ENCODE measurements at places on chromosomes 12 and 14.

GRCh38 chr12:19847294-19848059, 408.2 kb downstream of the AEBP2 start:
- DNase-seq, result no peak

DNA sequence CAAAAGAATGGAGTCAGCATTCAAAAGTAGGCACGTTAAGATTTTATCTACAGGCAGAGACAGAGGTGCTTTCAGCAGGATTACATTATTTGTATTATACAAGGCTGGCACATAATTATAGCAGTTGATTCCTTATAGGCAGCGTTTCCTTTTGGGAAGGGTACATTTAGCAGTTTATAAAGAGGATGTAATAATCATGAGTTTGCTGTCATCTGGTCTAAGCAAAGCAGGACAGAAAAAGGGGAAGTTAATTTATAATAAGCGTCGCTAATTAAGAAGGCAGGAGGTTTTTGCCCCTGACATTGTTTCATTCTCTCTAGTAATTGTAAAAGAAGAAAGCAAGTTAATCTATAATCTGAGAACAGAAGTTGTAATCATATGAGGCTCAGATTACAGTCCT, 259.9 kb upstream of the MDGA2 start:
- DNase-seq, result no peak

GRCh38 chr12:25322351-25322750, 71.6 kb upstream of the KRAS start:
- no peak for DNase-seq

DNA sequence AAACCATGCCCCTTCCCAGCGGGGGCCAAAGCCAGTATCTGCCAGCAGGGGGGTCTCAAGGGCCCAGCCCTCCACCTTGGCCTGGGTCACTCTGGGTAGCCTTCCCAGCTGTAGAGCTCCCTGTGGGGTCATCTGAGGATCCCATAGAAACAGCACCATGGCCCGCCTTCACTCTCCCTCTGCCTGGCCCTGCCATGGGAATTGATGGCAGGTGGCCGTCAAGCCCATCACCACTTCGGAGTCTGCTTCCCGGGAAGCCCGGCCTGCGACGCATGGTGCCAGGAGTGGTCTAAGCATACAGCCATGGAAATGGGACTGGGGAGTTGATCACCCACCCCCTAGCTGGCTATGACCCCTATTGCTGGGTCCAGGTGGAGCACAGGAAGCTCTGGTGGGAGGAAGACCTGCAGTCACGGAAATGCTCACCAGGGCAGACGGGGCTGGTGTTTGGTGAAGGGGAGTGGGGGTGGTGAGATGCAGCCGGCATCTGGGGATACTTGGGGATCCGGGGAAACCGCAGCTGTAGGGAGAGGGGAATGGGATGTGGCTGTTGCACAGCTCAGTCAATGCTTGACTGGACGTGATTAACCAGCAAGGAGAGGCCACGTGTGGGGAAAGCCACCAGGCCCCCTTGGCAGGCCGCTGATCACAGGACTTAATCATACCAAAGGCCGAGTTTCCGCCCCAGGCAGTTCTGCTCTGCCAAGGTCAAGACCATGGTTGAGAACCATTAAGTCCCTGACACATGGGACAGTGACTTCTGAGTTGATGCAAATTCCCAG, 52.2 kb upstream of the DIO3 start:
- no peak for DNase-seq

GRCh38 chr12:84825149-84825548, 87.5 kb downstream of the SLC6A15 start:
- no peak for DNase-seq

GRCh38 chr14:102675396-102675795, 82.9 kb downstream of the RCOR1 start:
- DNase-seq, result no peak

DNA sequence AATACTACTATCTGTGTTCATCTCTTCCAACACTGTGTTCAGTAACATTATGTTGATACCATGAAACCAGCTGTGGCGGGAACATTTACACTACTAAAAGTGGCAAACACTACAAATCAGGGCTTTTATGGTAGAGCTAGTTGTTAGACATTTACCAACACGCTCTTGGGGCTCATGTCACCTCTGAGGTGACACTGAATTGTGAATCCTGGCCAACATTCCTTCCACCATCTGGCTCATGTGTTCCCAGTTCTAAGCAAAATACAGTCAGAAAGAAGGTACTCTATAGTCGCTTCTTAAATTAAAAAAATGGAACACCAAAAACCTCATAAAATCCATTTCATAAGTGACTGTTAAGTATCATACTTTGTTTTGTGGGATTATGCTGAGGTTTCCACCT, 436.6 kb downstream of the FUT8 start:
- no peak for DNase-seq

DNA sequence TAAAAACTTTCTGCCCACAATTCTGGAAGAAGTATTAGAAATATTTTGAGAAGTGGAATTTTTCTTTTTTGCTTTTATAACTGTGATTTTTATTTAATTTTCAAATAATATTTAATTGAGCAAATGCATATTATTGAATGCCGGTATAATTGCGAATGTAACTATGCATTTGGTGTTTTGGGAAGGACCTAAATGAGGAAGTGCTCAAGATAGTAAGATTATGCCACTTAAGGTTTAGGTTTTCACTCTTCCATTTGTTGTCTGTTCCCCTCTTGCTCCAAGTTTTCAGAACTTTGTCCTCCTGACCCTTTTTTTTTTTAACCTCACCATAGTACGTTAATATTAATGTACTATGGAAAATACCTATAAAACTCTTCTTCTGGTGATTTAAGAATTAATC, 85.8 kb downstream of the KIAA0586 start:
- DNase-seq, result no peak

GRCh38 chr12:7064516-7064915, 4.0 kb downstream of the C1S start:
- DNase-seq, result no peak

- DNase-seq, result no peak
Measured at GRCh38 chr12:24359418-24359817, 409.9 kb upstream of the SOX5 start.

GRCh38 chr12:26396402-26396801, 201.0 kb downstream of the SSPN start:
- no peak for DNase-seq

- DNase-seq, result peak; percentile 72
Measured at GRCh38 chr14:106694638-106695393, 1168.4 kb downstream of the TMEM121 start.

DNA sequence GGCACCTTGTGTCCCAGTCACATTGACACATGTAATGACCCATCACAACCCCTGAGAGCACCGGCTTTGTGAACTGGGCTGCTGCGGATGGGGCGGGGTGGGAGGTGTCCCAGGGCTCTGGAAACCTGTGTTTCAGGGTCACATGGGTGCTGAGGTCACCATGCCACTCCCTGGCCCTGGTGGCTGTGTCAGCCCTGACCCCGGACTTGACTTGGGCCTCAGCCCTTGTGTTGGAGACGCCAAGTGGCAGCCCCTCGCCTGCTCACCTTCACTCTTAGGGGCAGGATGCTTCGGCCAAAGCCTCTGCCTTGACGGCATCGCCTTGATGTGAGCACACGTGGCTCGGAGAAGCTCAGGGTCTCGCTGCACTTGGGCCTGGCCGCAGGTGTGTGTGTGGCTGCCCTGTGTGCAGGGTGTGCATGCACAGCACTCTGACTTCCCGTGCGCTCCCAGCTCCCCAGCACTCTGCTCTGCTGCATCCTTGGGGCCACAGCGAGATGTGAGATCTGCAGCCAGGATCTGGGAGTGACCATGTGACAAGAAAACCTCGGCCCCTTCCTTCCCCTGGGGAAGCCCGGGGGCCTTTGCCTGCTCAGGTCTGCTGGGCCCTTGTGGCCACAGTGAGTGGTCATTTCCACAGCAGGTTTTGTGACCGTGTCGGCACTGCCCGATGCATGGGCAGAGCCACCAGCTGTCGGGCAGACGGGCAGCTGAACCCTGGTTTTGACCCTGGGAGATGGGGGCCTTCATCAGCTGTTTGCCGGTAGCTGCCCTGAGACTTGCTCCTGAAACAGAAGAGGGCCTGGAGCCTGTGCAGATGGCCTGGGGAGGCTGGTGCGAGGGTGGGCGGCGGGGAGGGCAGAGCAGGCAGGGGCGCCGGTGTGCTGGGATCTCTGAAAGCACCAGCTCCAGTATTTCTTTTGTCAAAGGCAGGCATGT, 167.4 kb downstream of the KIF26A start:
- no peak for DNase-seq

DNA sequence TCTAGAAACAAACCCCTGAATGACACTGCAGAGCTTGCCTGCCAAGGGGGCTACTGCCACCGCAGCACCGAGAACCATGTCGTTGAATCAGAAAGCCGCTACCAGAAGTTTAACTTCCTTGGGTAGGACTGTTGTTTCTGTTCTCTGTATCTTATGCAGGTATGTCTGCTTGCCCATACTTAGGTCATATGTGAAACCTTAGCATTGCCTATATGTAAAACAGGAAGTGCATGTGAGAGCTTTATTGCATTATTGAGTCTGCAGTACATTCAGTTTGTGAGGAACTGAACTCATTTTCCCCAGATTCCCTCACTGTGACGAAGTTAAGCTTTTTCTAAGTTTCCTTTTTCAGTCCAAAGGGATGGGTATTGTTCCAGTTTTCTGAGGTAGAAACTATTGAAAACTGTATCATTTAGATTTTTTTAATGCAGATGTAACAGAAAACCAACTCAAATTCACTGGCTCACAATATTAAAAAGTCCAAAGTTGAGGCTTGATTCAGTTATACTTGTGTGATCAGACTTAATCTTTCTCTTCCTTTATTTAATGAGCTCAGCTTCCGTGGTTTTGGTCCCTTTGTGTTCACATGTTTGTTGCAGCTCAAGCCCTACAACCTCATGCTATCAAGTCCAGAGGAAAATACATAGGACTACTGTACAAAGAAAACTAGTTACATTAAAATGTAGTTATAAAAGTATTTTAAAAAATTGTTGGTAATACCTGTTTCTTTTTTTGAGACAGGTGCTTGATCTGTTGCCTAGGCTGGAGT, 6.9 kb downstream of the FBXO34 start:
- no peak for DNase-seq

GRCh38 chr12:110858848-110859247, 12.1 kb downstream of the CCDC63 start:
- no peak for DNase-seq

- DNase-seq, result no peak
Measured at GRCh38 chr12:110641521-110641920, 27.6 kb downstream of the TCTN1 start.

DNA sequence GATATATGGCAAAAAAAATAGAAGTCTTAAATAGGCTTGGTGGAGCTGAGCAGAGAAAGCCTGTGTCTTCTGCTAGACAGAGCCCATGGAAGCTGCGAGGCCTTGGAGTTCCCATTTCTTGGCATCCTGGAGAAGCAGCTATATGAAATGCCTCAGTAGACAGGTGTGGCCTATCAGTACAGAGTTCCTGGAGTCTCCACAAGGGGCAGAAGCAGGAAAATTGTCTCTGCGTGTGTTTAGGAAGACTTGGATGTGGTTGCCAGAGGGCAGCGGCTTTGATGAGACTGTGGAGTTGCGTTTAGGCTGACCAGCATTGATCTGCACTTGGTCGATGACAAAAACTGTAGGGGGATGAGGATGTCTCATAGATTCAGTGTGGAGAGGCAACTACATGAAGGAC, 334.5 kb upstream of the SEL1L start:
- no peak for DNase-seq

DNA sequence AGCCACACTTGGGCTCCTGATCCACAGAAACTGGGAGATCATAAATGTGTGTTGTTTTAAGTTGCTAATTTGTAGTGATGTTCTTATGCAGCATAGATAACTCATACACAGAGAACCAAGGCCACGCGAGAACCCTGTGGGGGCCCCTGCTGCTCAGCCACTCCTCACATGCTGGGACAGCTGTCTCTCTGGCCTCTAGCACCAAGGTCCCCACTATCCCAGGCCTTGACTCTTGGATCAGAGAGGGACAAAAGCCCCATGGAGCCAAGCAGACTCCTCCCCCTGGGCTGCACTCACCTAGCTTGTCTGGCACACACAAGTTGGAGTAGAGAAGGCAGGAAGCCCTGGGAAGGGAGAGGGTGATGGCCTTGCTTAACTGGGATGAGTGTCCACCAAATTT, 11.3 kb downstream of the PLD4 start:
- DNase-seq, result no peak

DNA sequence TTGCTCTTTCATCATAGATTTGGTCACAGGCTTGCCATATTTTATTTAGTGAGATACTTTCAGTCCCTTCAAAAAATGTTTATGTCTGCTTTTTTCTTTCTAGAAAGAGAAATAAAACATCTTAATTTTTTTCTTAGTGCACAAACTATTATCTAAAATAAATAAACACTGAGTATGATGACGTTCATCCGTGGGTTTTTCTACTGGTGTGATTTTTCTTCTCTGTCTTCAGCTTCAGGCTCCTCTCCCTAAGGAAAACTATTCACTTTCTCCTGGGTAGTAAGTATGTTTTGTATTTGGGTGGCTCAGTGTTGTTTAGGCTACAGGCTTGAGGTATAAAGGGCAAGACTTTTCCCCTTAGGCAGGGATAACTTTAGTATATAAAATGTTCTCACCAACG, 154.7 kb downstream of the DACT1 start:
- DNase-seq, result no peak

DNA sequence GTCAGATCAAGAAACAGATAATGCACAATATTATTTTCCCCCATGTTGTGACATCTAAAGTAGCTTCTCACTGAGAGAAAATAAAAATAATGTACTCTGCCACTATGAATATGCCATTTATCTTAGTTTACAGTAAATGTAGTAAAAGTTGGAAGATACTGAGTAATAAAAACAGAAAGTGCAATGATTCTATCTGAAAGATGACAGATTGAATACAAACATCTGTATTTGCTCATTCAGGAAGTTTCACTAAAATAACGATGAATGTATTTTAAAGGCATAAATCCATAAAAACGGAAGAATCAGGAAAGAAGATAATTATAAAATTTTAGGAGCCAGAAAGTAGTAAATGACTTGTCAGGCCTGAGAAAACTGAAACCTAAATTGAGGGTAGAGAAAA, 18.2 kb downstream of the SLC35F4 start:
- DNase-seq, result no peak

DNA sequence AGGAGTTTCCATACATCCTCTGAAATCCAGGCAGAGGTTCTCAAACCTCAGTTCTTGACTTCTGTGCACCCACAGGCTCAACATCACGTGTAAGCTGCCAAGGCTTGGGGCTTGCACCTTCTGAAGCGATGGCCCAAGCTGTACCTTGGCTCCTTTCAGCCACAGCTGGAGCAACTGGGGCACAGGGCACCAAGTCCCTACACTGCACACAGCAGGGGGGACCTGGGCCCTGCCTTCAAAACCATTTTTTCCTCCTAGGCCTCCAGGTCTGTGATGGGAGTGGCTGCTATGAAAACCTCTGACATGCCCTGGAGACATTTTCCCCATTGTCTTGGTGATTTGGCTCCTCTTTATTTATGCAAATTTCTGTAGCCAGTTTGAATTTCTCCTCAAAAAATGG, 10.6 kb downstream of the AREL1 start:
- DNase-seq, result no peak

- no peak for DNase-seq
Measured at GRCh38 chr12:92294676-92295440, 149.2 kb upstream of the BTG1 start.

- DNase-seq, result no peak
Measured at GRCh38 chr12:57771236-57771872, 551 bp downstream of the METTL1 start.
